ENCODE measurements at places on chromosomes 7 and 10. TPM values are rescaled to one million over a fixed set of nuclear protein-coding genes. Genes with fewer than 3 reads are reported as not detected.

GRCh38 chr7:100620804-100621203 lies 8.5 kb downstream of the MOSPD3 start:
- peaks cover 5% of the 10 kb centered on the region for H3K4me1 ChIP-seq
- H3K27ac ChIP-seq = no peak overlapping the region
- H3K4me3 ChIP-seq = no peak overlapping the region
- no peaks in the 10 kb centered on the region for H3K36me3 ChIP-seq
- DNase-seq = no peak

GRCh38 chr7:103093429-103093828 lies 18.5 kb downstream of the ARMC10 start:
- DNase-seq = no peak
- no peak overlapping the region for H3K4me3 ChIP-seq
- H3K27me3 ChIP-seq = no peaks in the 10 kb centered on the region
- H3K27ac ChIP-seq = no peak overlapping the region

DNA sequence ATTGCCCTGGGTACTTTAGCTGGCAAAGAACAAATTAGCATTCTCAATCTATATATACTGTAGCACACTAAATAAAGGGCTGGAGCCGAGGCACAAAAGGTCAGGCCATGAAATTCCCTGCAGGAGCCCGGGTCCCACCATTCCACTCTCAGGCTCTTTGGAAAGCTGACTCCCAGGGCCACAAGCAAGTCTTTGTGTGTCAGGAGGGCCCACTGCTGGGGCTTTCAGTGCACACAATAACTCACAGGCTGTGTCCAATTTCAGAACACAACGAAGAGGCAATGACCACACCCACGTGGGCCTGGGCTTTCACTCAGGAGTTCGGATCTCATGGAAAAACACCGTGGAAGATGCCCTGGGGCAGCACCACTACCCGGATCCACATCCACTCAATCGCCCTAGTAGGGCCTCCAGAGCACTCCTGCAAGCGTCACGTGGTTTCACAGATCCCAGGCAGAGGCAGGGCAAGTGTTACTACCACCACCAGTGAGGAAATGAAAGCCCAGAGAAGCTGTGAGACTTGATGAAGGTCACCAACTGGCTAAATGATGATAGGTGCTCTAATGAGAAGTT lies 60.3 kb downstream of the COBL start:
- H3K27me3 ChIP-seq = no peaks in the 10 kb centered on the region
- DNase-seq = no peak
- peaks cover 18% of the 10 kb centered on the region for H3K4me1 ChIP-seq
- H3K27ac ChIP-seq = peak overlapping the region; percentile 39

- no peak for DNase-seq
- no peak overlapping the region for H3K4me3 ChIP-seq
- no peaks in the 10 kb centered on the region for H3K4me1 ChIP-seq
- H3K36me3 ChIP-seq = no peaks in the 10 kb centered on the region
- H3K27me3 ChIP-seq = no peaks in the 10 kb centered on the region
These were observed 465.5 kb upstream of the KLF6 start for GRCh38 chr10:4250587-4250887.

DNA sequence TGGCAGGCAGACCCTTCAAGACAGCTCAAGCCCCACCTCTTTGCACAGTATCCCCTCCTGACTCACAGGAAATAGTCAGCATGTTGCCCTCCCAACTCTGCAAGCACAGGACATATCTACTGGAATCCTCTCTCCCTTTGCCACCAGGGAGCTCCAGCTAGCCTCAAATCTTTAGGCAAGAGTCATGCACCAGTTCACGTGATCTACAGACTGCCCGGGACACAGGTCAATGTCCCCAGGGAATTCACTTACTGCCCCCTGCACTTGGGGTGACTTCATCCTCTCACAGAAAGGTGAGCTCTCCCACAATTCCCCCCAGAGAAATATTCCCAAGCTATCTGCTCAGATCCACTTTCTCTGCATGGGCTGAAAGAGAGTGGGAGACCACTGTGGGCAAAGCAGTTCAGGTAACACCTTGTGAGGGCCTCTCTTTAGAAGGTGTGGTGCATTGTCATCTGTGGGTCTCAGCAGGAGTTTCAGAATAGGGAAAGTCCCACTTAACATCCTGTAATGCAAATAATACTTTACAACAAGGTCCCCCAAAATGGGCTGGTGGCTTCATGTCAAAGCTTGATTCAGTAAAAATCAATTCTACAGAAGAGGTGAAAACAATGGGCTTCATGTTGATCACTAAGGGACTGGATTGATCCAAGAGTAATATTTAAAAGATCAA lies 129.9 kb downstream of the NOC3L start:
- no peak for DNase-seq
- H3K27ac ChIP-seq = no peak overlapping the region
- H3K4me3 ChIP-seq = no peak overlapping the region
- no peaks in the 10 kb centered on the region for H3K27me3 ChIP-seq

GRCh38 chr7:139232904-139233303 lies 1.9 kb downstream of the UBN2 start:
- no peaks in the 10 kb centered on the region for H3K27me3 ChIP-seq
- H3K27ac ChIP-seq = no peak overlapping the region
- peak overlapping the region; percentile 97 for H3K4me3 ChIP-seq
- H3K36me3 ChIP-seq = peaks cover 11% of the 10 kb centered on the region
- DNase-seq = no peak

GRCh38 chr10:90598513-90598912 lies 259.3 kb downstream of the HTR7 start:
- H3K4me3 ChIP-seq = no peak overlapping the region
- no peak overlapping the region for H3K27ac ChIP-seq
- H3K27me3 ChIP-seq = no peaks in the 10 kb centered on the region
- H3K36me3 ChIP-seq = peaks cover 12% of the 10 kb centered on the region
- peaks cover under 1% of the 10 kb centered on the region for H3K4me1 ChIP-seq

DNA sequence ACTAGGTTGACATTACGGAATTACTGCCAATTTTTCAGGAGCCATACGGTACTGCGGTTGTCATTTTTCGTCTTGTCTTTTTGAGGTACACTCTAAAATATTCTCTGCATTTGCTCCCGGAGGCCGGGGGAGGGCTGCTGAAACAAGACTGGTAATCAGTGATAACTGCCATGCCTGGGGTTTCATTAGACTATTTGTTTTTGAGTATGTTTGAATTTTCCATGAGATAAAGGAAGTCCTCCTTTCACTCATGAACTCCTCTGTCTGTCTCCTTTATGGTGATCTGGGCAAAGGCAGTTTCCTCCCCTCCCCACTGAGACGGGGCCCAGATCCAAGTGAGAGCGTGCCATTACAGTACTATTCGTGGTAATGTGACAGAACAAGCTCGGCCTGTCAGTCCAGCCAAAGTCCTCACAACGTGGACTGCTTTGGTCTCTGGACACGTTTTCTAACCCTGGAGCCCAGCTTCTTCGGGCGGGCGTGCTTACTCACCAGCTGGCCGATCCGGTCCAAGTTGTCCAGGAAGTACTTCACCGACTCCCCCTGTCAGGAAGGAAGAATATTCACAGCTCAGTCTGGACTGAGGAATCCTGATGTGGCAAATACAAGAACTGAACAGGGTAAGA lies 45.1 kb downstream of the AMZ1 start:
- H3K27ac ChIP-seq = peak overlapping the region; percentile 91
- no peak overlapping the region for H3K4me3 ChIP-seq
- H3K4me1 ChIP-seq = peaks cover 39% of the 10 kb centered on the region
- H3K36me3 ChIP-seq = peaks cover 46% of the 10 kb centered on the region
- no peaks in the 10 kb centered on the region for H3K27me3 ChIP-seq

DNA sequence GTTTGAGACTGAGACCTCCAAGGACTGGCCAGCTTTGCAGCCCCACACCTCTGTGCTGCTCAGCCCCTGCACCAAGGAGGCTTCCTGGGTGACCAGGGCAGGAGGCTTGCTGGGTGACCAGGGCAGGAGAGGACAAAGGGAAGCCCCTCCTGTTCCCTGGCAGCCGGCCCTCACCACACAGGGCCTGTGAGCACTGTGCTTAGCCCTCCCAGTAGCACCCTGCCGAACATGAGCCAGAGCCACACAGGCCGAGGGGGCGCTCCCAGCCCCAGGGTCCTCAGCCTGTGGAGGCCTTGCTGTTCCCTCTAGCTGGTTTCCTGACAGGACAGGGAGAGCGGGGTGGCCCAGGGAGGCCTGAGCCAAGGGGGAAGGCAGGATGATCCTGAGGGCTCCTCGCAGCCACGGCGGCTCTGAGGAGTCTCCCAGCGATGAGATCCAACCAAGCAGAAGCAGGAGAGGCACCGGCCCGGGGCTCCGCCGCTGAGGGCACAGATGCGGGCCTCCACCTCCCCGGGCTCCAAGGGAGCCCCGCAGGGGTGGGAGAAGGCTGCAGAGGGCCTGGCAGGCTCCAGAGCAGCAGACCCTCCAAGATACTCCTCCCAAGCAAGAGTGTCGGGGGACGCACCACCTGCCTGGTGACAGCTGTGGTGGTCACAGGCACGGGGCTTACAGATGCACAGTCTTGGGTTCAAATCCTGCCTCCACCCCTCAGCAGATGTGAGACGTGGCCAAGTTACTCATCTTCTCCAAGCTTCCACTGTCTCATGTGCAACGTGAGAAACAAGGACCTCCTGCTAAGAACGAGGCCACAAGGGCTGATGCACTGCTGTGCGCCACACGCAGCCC lies 22.5 kb downstream of the WDR86 start:
- H3K27ac ChIP-seq = peak overlapping the region; percentile 91
- H3K4me1 ChIP-seq = peaks cover 7% of the 10 kb centered on the region
- H3K27me3 ChIP-seq = peaks cover 20% of the 10 kb centered on the region
- peaks cover 3% of the 10 kb centered on the region for H3K36me3 ChIP-seq
- DNase-seq = no peak

- H3K36me3 ChIP-seq = no peaks in the 10 kb centered on the region
- no peak within 1 kb of the TSS for H3K27ac ChIP-seq
- peaks cover 44% of the 10 kb centered on the region for H3K27me3 ChIP-seq
- H3K4me3 ChIP-seq = peak within 1 kb of the TSS; percentile 89
- peak; percentile 78 for DNase-seq
These were observed at the start of gene PDGFA for GRCh38 chr7:519484-520390. Gene PDGFA, minus strand, starts transcription at chr7:519846. Its CDS starts 845 bp downstream, at chr7:519001.

GRCh38 chr7:113209449-113210203 lies 91.3 kb upstream of the SMIM30 start:
- H3K27me3 ChIP-seq = no peaks in the 10 kb centered on the region
- H3K4me1 ChIP-seq = no peaks in the 10 kb centered on the region
- H3K4me3 ChIP-seq = no peak overlapping the region
- no peak for DNase-seq

GRCh38 chr7:2165239-2165609 lies 67.5 kb downstream of the MAD1L1 start:
- peaks cover 16% of the 10 kb centered on the region for H3K36me3 ChIP-seq
- no peak overlapping the region for H3K4me3 ChIP-seq
- no peaks in the 10 kb centered on the region for H3K27me3 ChIP-seq
- no peak for DNase-seq
- 0 out of 2 replicates have a peak overlapping the region, but pooled peaks have one; percentile 62 for H3K27ac ChIP-seq
- H3K4me1 ChIP-seq = peaks cover 27% of the 10 kb centered on the region

DNA sequence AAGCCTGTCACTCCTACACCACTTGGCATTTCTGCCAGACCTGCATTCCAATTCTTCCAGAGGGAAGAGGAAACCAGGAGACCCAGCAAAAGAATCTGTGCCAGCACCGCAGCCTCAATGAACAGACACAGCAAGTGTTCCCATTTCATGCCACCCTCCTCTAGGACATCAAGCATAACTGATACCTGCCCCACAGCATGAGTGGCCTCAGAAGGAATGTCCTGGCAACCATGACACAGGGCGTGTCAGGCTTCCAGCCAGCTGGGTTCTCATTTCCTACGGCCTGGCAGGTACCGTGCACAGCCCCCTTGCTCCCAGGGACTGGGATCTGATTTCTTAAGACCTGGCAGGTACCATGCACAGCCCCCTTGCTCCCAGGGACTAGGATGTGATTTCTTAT lies 7.8 kb downstream of the MAD1L1 start:
- H3K27ac ChIP-seq = no peak overlapping the region
- no peak for DNase-seq
- peaks cover 62% of the 10 kb centered on the region for H3K36me3 ChIP-seq
- no peaks in the 10 kb centered on the region for H3K4me1 ChIP-seq
- H3K27me3 ChIP-seq = no peaks in the 10 kb centered on the region

GRCh38 chr7:132655131-132655727 lies 79.0 kb upstream of the PLXNA4 start:
- H3K4me1 ChIP-seq = peaks cover 40% of the 10 kb centered on the region
- H3K4me3 ChIP-seq = peak overlapping the region; percentile 66
- no peaks in the 10 kb centered on the region for H3K36me3 ChIP-seq
- no peaks in the 10 kb centered on the region for H3K27me3 ChIP-seq

GRCh38 chr7:139947021-139947420 lies 115.7 kb downstream of the PARP12 start:
- no peak overlapping the region for H3K4me3 ChIP-seq
- DNase-seq = no peak
- H3K36me3 ChIP-seq = peaks cover 16% of the 10 kb centered on the region
- no peaks in the 10 kb centered on the region for H3K4me1 ChIP-seq

DNA sequence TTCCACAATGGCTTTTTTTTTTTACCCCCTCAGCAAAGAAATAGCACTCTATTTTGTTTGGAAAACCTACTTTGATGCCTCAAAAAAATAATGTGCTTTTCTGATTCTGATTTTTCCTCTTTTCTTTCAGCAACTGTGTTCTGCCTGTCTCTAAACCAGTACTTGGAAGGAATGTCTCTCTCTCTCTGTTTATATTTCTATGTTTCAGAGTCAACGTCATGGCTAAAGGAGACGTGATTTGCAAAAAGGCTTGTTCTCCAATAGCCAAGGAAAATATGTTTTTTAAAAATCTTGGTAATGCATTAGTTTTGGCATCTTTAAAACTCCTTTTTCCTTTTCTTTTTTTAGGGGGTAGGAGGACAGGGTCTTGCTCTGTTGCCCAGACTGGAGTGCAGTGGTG lies 56.0 kb upstream of the SDK1 start:
- no peak overlapping the region for H3K4me3 ChIP-seq
- H3K27ac ChIP-seq = no peak overlapping the region
- no peaks in the 10 kb centered on the region for H3K27me3 ChIP-seq
- peaks cover 6% of the 10 kb centered on the region for H3K36me3 ChIP-seq
- DNase-seq = no peak
- H3K4me1 ChIP-seq = peaks cover 15% of the 10 kb centered on the region

DNA sequence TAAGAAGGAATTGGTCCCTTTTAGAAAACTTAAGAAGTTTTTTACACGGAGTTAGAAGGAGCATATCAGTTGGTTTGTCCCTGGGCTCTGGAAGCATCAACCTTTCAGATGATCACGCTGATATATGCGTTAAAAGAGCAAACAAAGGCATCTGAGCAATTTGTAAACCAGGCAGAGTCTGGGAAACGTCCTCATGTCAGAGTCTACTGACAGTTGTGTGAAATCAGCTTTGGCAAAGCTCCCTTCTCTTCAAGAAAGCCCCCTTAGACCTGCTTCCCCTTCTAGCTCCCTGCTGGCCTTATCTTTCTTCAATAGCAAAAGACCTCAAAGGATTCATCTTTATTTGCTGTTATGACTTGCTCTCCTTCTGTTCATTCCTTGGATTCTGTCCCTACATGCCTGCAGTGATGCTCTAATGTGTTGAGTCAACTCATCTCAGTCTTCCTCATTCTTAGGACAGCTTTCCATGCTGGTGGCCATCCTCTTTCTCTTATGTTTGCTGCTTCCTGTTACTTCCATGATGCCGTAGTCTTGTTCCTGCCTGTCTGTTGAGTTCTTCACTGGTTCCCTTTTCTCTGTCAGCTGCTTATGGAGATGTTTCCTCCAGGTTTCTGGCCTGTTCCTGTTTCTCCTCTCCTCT lies 106.5 kb upstream of the BMPER start:
- H3K4me1 ChIP-seq = peaks cover 6% of the 10 kb centered on the region
- no peak overlapping the region for H3K27ac ChIP-seq
- peaks cover 7% of the 10 kb centered on the region for H3K36me3 ChIP-seq
- no peak for DNase-seq
- no peaks in the 10 kb centered on the region for H3K27me3 ChIP-seq

GRCh38 chr10:25390733-25391132 lies 215.9 kb downstream of the GPR158 start:
- no peak overlapping the region for H3K27ac ChIP-seq
- no peak overlapping the region for H3K4me3 ChIP-seq
- H3K36me3 ChIP-seq = peaks cover 48% of the 10 kb centered on the region

Gene OR6V1
- not detected for total RNA-seq

Gene BMPER
- 1.9 TPM for total RNA-seq

Gene CUZD1
- total RNA-seq = 3.8 TPM

Gene WDFY4
- 0.25 TPM for total RNA-seq

Gene FGFBP3
- 68.2 TPM for total RNA-seq
